ENCODE measurements at places on chromosomes 4 and X.

GRCh38 chrX:136574548-136574947 lies 42.5 kb downstream of the VGLL1 start:
- DNase-seq, result no peak

GRCh38 chr4:89835413-89835812 lies 1.5 kb downstream of the SNCA start:
- DNase-seq, result no peak

DNA sequence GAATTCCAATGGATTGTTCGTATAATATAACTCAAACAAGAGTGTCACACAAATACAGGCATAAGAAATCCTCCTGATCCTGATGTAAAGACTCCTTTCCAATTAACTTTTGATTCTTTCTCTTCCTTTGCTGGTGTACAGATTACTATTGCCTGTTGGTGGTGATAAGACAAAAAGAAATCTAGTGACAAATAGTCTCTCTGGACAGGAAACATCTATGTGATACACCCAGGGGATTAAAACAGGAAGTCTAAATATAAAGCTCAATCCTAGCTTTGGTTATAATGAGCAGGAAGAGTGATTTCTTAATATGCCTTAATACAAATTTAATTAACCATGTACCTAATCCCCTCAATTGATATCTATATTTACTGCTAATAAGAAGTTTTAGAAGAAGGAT lies 45.1 kb downstream of the ARHGEF6 start:
- no peak for DNase-seq

DNA sequence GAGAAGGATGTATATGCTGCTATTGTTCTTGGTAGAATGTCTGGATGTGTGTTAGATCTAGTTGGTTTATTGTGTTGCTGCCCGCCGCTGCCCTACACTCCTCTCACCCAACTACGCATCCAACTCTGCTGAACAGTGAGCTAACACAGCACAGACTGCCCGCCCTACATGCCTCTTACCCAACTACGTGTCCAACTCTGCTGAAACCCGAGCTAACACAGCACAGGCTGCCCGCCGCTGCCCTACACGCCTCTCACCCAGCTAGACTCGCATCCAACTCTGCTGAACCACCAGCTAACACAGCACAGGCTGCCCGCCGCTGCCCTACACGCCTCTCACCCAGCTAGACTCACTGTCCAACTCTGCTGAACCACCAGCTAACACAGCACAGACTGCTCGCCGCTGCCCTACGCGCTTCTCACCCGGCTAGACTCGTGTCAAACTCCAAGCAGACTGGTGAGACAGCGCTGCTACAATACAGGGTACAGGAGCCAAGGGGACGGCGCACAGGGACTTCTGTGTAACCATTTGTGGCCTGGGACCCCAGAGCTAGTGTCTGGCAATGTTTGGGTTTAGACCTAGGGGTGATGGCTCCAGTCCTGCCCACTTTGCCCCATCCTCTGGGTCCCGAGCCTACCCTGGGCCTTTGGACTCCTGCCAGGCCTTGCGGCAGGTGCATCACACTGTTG lies 11.6 kb upstream of the CTBP1 start:
- no peak for DNase-seq

GRCh38 chr4:154457471-154457870 lies 34.1 kb downstream of the DCHS2 start:
- DNase-seq, result no peak

DNA sequence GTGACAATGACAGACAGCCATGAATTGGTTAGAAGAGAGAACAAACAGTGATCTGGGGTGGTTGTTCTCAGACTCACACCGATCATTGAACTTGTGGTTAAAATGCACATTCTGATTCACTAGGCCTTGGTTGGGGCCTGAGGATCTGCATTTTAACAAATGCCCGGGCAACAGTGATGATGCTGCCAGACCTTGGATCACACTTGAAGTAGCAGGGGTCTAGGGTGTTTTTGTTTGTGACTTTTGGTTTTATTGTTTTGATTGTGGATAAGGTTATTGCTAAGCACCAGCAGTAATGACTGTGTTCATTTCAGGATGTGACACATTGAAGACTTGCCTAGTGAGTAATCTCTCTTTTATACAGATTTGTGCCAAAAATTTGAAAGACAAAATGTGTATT lies 36.5 kb downstream of the TXLNG start:
- no peak for DNase-seq

DNA sequence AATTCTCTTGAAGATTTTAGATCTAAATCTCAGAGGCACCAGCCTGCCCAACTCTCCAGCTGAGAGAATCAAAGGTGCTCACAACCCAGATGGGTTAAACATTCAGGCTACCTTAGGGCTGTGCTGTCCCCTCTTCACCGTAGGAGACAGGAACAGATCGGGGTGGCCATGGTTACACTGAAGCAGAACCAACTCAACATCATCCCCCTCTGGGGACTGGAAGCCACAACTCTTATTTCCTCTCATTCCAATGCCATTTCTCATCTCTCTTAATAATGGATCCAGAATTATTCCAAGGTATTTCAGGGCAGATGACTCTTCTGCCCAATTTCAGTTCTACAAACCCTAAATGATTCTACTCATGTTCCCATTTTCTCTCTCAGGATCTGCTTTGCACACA lies 109.7 kb downstream of the NKX6-1 start:
- DNase-seq, result no peak

GRCh38 chrX:48696909-48697727 lies 584 bp downstream of the SUV39H1 start:
- DNase-seq, result no peak

DNA sequence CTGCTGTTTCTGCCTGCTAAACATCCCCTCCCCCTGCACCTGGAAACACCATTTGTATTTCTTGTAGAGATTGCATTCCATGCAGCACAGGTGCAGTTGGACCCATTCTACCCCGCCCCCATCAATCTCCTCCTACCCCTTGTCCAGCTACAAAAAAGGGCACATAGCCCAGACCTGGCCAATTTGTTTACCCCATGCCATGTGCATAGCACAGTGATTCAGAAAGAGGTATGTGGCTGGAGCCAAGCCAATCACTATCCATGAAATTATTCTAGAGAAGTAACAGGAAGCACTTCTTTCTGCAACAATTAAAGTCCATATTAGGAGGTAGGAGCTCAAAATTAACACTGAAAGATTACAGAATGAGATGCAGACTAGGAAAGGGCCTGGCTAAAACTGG lies 20.2 kb upstream of the TMEM184C start:
- DNase-seq, result no peak

DNA sequence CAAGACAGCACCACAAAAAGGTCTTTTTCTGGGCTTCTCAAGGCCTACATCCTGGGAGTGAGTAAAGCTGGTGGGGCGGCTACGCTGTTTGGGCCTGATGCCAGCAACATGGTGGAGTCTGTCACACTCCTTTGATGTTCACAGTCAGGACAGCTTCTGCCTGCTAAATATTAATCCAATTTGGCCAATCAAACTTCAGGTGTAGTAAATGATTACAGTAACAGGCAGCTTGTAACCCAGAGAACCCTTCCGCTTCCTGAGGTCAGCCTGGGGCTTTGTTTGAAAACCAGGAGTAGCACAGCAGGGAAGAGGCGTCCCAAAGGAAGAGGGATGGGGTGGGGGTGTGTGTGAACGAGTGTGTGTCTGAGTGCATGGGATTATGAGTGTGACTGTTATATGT lies 220.4 kb downstream of the MAML3 start:
- DNase-seq, result no peak

- no peak for DNase-seq
These were observed 476.3 kb upstream of the RPS6KA3 start for GRCh38 chrX:20743046-20743445.

GRCh38 chrX:20530406-20530921 lies 263.8 kb upstream of the RPS6KA3 start:
- peak; percentile 59 for DNase-seq

DNA sequence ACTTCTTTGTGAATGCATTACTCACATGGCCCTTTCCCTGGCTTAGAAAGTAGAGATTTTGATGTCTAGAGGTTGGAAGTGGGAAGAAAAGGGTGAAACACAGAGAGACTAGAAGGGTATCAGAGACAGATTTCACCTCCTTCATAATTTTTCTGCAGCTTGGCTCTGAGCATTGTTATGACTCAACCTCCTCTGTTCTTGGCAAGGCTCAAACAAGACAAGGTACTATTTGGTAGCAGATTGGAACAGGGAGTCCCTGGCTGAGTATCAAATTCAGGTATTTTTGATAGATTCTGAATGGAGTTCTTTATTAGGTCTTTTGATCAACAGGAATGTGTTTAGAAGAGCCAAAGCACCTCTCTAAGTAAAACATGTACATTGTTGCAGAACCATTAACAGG lies 146.3 kb upstream of the CHRDL1 start:
- DNase-seq, result no peak

- no peak for DNase-seq
These were observed 113.3 kb upstream of the CPEB2 start for GRCh38 chr4:14888790-14889572.

DNA sequence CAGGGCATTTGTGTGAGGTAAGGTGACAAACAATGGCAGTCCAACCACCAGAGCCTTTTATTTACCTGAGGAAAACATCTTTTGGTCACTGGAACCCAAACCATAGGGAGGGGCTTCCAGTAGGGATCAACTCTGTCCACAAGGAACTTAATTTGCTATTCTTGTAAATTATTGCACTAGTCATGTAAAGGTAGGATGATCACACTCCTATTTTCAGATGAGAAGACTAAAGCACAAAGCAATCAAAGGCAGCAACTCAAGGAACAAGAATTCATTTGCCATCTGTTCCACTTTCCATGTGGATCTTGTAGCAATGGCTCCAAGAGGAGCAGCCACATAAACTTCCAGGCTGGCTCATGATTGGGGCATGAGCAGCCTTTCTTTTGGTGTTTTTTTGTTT lies 35.3 kb downstream of the CD99L2 start:
- no peak for DNase-seq

GRCh38 chr4:80140194-80140593 lies 57.1 kb upstream of the PRDM8 start:
- DNase-seq, result no peak

DNA sequence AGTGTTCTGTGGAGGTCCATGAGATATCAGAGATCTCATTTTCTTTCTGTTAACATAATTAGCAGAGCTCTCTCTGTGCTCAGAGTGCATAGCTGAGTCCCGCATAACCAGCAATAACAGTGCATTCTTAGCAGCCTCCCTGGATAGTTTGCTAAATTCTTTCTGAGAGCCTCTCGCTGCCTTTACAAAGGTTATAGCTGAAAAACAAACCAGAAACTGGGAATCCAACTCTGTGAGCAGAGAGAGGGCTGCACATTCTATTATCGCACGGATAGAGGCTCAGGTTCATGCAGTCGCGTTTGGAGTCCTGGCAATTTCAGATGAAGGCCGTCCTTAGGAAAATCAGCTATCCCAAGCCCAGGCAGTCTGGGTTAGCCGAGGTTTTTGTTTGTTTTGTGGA lies 1.2 kb downstream of the ENPP6 start:
- no peak for DNase-seq

- no peak for DNase-seq
These were observed 163.8 kb upstream of the HDX start for GRCh38 chrX:84666086-84666485.

- no peak for DNase-seq
These were observed 66.9 kb downstream of the TAB3 start for GRCh38 chrX:30822068-30822681.

DNA sequence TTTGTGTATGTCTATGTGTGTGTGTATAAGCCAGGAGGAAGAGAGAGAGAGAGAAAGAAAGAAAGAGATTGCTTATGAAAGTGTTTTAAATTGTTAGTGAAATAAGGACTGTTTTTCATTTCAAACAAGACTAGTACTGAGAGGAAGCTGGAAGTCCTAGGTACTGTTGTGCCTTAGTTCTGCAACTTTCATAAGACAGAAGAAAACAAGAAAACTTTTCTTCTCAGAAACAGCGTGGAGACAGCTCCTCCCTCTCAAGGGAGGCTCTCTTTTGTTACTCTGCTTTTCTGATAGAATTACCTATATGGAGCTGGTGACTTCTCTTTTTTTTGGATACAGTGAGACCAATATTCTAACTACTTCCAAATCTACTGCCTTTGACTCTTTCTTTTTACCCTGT lies 62.5 kb downstream of the BANK1 start:
- no peak for DNase-seq

DNA sequence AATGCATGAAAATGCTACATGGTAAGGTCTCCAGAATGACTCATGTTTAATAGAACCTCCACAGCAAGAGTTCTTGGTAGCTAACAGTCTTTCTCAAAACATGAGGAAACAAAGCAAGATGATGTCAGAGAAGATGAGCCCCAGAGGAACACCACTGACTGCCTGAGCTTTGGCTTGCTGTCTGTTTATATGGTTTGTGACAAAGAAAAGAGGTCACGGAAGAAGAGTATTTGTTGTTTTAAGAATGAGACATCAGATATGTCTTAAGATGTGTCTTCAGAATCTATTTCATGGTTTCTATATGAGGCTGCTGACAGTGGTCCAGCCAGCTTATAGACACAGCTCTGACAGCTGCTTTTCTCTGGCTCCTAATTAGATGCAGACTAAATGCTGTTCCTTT lies 18.8 kb upstream of the AREG start:
- DNase-seq, result no peak

DNA sequence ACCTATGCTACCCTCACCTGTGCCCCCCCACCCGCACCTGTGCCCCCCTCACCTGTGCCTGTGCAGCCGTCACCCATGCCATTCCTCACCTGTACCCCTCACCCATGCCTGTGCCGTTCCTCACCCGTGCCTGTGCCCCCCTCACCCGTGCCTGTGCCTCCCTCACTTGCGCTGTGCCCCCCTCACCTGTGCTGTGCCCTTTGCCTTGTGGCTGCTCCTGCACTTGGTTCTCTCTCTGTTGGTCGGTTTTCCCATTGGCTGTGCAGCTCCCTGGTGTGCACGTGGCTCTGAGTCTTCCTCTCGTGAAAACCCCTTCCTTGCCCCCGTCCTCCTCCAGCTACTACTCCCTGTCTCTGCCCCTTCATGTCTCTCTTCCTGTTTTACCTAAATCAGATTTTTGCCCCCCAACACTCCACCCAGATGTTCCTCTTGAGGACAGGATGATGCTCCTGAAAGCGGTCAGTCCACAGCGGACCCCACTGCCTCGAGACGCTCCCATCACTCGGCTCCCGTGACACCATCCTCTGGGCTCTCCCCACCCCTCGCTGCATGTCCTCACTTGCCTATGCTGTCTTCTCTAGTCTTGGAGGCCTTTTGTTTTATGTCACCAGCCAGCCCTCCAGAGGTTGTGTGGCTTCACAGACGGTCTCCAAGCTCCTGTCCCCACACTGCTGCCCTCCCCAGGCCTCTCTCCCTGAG lies 6.8 kb downstream of the MAEA start:
- DNase-seq, result no peak

DNA sequence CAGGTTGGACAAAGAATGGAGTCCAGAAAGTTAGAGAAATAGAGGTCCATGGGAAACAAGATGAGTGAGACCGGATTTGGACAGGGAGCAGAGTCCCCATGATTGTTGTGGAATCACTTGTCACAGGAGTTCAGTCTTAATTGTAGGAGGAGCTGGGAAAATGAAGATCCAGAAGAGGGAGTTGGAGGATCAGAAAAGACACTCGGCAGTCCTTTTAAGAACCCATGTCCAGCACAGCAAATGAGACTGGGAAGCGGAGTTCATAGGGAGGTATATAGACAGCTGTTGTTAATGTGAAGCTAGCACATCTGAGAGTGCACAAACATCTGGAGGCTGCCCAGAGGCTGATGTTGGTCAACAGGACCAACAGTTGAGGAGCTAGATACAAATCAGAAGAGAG lies 111.4 kb upstream of the RXFP1 start:
- no peak for DNase-seq

Measured in activated CD8-positive, alpha-beta memory T cell treated with anti-CD3 and anti-CD28 coated beads, Interleukin-2, amount 50 U/mL, for 4 hours (primary cell).